ENCODE measurements at places on chromosomes 6 and 20.

GRCh38 chr20:59385480-59385879 is 85.1 kb downstream of the EDN3 start:
- DNase-seq, result peak; percentile 56

- peak; percentile 78 for DNase-seq
These were observed 63.3 kb upstream of the PTGIS start for GRCh38 chr20:49631061-49631716.

DNA sequence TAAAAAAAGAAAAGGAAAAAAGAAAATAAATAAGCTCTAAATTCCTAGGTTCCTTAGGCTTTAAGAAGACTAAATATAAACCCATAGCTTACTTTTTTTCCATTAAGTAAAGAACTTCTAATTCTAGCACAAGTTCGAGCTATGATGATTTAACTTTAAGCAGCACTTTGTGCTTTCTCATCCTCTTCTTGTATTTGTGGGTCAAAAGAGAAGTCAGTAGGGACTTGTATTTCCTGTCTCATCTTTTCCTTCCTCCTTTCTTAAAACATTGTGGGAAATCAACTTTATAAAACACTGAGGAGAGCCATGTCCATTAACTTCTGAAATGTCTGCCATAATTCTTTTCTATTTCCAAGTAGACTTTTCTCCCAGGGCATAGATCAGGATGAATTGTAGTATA is 637.7 kb upstream of the CITED2 start:
- DNase-seq, result no peak

DNA sequence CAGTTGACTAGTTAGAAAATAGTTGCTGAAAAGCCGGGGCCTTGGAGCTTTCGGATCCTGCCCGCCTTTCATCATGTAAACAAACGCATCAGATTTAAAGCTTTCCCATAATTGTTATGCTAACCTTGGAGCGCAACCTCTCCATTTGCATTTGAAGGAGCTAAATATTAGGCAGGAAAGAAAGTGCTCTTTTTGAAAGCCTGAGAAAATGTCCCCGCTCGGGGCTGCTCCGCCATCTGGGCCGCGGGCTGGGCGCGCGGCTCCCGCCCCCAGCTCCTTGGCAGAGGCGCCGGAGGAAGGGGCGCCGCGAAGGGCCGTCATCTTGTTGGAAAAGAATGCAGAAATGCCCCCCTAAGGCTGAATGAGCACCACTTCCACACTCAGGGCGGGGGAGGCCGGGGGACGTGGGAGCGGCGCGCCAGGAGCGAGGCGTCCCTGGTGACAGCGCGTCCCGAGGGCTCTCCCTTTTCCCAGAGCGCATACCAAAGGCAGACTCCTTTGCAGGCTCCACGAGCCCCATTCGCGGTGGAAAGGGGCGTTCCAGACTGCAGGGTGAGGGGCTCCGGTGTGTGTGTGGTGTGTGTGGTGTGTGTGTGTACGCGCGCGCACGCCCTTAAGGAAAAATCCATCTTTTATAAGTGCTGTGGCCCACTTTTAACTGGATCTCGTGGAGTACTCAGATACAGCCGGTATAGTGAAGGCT is 145.6 kb upstream of the ID4 start:
- DNase-seq, result peak; percentile 66

- DNase-seq, result no peak
These were observed 506.8 kb upstream of the CITED2 start for GRCh38 chr6:139881236-139881635.

DNA sequence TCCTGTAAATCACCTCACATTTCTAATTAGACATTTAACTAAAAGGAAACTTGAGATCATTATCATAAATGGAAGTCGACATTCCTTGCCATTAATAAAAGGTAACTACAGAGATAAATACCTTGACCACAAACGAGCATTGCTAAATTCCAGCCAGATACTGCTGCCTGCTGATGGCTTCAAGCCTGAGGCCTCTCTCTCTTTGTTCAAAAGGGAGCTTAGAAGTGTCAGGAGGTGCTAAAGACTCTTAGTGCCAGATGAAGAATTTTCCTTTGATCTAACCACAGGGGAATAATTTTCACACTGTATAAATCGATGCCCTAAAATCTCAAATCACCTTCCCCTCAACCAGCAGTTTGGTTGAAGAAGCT is 248.2 kb upstream of the PMEPA1 start:
- DNase-seq, result no peak

DNA sequence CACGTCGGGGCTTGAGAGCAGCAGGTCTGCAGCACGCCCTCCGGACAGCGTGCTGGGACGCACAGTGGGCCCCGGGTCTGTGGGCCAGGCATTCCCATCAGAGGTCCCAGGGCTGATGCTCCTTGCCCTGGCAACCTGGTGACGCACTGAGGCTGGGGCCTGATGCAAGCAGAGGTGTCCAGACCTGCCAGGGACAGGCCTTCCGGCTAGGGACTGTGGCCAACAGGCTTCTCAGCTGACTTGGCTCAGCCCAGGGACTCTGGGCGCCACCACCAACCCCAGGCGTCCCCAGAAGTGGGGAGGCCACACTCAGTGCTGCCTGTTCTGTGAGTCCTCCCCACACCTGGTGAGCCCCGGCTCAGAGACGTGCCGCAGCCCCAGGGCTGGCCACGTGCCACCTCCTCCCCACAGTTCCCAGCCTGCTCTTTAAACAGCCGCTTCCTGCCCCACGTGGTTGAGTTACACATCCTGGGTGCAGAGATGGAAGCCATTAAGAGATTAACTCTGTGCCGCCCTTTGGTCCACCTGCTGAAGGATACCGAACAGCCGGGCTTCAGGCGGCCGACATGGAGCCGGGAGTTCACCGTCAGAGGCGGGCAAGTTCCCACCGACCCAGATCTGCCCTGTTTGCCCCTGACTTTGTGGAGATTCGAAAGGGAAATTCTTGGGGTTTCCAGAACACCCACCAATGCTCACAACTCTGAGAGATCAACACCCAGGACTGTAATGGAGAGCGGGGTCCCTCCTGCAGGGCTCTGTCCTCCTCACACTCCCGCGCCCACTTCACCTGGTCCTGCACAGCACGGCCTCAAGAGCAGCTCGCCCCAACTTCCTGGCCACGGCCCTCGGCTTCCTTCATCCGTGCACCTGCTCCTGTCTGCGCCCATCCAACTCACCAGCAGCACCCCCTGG is 37.6 kb upstream of the ZBP1 start:
- DNase-seq, result no peak
